Brain pericyte (primary cell): ENCODE measurements at places on chromosomes 1 and 21.

DNA sequence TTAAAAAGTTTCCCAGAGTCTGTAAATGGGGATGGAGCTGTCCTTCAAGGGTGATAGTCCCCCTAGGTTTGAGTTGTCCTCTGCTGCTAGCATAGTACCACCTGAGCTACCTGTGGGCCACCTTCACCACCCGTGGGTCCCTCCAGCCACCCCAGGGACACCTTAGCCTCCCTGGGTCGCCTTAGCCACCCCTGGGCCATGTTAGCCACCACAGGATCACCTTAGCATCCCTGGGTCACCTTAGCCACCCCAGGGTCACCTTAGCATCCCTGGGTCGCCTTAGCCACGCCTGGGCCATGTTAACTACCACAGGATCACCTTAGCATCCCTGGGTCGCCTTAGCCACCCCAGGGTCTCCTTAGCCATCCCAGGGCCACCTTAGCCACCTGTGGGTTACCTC is 67.1 kb downstream of the ADARB1 start:
- DNase-seq, result no peak

GRCh38 chr1:116375148-116375886 is 2.3 kb downstream of the ATP1A1 start:
- no peak for DNase-seq

DNA sequence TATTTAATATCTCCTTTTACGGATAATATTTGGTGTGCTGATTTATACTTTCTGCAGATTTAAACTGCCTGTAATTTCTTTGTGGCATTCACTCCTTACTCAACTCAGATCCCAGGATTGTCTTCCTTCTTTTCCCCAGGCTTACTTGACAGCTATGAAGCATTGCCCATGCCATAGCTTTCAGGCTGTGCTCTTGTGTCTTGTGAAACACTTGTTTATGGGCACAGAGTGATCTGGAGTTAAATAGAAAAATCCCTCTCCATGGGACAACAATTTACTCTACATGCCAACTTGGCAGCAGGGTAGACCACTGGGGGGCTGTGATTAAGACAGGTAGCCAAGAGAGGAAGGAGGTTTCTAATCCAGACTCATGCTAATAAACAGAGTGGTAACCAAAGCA is 57.4 kb downstream of the PPP1R12B start:
- no peak for DNase-seq

GRCh38 chr1:155124503-155125463 is 2.9 kb upstream of the EFNA1 start:
- no peak for DNase-seq

GRCh38 chr1:165352442-165353293 is 3.8 kb downstream of the LMX1A start:
- no peak for DNase-seq

DNA sequence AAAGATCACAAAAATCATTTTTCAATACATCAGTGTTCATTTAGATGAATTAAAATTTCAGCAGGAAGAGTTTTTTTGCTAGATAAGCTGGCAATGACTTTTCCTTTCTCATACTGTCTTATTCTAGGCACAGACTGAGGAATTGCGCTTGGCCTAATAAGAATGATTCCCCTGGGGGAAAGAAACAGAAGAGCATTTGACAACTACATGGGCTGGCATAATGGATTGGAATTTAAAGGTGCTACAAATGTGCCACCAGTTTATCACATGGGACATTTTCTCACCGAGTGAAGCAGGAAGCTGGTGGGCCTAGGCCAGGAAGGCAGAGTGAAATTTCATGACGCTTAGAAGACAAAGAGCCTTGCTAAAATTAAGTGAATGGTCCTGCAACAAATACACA is 39.3 kb downstream of the CDKN2C start:
- no peak for DNase-seq
